Pancreas (tissue), 10 donors: ENCODE measurements at places on chromosomes 5 and 9. TPM values are rescaled to one million over a fixed set of nuclear protein-coding genes. Genes with fewer than 3 reads are reported as not detected.
A peak's percentile ranks its signal among the peaks of the same experiment; 100 is the strongest.

DNA sequence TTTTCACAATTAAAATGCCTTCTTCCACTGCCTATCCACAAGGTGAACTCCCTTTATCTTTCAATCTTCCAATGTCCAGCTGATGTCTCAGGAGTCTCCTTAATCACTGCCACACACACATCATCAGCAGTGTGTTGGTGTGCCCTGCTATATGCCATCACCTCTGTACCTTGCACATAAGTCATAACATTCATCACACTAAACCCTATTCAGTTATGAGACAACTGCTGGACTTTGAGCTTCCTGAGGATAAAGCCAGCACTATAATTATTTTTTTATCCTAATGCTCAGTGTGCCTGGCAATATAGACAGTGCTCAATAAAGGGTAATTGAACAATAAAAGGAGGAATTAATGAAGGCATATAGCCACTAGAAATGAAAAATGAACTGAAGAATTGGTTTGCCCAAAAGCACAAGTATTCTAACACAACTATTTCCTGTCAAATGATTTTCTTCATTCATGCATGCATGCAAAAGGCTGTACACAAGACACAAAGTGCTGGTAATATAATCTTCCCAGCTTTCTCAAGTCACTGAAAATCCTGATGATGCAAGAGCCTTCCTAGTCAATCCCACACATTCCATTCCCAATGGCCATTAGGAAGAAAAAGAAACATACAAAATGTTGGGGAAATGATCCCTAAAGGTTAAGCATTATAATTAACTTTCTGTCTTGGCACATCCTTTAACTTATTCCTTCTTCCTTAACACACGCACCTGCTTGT lies 32.4 kb downstream of the LPAR1 start:
- no peaks in the 10 kb centered on the region for H3K27me3 ChIP-seq
- DNase-seq = no peak
- no peaks in the 10 kb centered on the region for H3K4me1 ChIP-seq
- H3K27ac ChIP-seq = no peak overlapping the region

GRCh38 chr9:7790819-7791182 lies 8.8 kb downstream of the DMAC1 start:
- DNase-seq = no peak
- no peaks in the 10 kb centered on the region for H3K36me3 ChIP-seq

DNA sequence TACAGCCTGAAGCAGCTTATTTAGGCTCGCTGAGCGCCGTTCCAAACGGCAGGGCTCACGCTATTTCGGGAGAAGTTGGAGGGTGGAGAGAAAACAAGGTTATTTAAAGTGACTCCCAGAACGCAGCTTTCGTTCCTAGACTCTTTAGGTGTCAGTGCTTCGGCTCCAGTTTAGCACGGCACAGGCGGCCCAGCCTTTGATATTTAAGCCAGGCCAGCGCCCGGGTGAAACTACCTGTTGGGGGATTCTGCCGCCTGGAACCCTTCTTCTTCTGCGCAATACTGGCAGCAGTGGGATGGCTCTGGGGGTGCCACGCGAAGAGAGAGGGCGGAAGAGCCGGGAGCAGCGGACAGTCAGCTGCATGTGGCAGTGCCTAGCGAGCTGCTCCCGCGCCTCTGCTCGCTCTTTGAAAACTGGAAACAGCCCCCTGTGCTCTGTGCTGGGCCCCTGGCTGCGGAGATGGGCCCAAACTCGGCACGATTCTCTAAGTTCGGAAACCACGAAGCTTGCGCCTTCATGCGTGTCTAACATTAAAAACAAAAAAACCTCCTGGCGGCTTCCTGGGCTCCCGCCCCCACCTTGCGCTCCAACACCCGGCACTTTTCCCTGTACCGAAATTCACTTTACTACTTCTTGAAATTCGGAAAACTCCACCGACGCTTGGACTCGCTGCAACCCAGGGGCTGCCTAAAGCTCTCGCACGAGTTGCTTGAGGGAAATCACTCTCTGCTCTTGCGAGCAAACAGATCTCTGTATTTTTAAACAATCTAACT lies 34.6 kb upstream of the NFIB start:
- no peaks in the 10 kb centered on the region for H3K4me1 ChIP-seq
- no peaks in the 10 kb centered on the region for H3K27me3 ChIP-seq
- DNase-seq = no peak
- no peaks in the 10 kb centered on the region for H3K36me3 ChIP-seq

DNA sequence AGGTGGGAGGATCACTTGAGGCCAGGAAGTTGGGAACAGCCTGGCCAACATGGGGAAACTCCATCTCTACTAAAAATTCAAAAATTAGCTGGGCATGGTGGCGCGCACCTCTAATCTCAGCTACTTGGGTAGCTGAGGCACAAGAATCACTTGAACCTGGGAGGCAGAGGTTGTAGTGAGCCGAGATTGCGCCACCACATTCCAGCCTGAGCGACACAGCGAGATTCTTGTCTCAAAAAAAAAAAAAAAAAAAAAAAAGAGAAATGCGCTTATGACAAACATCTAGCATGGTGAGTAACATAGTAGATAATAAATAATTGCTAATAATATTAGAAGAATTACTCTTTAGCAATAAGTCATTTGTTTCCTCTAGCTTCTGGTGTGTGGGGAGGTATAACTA lies 25.9 kb downstream of the RUSC2 start:
- peak overlapping the region; percentile 68 for H3K27ac ChIP-seq
- H3K4me1 ChIP-seq = peaks cover 34% of the 10 kb centered on the region
- no peaks in the 10 kb centered on the region for H3K36me3 ChIP-seq
- H3K27me3 ChIP-seq = no peaks in the 10 kb centered on the region

LPAR1 gene
- 9.3 TPM for total RNA-seq
